Kidney epithelial cell (primary cell): ENCODE measurements at places on chromosomes 16 and 17. TPM values are rescaled to one million over a fixed set of nuclear protein-coding genes. Genes with fewer than 3 reads are reported as not detected.

- no peak for DNase-seq
These were observed 290.2 kb upstream of the IRX3 start for GRCh38 chr16:54576785-54577184.

- no peak for DNase-seq
These were observed 32.1 kb upstream of the CDC42EP4 start for GRCh38 chr17:73343739-73344454.

DNA sequence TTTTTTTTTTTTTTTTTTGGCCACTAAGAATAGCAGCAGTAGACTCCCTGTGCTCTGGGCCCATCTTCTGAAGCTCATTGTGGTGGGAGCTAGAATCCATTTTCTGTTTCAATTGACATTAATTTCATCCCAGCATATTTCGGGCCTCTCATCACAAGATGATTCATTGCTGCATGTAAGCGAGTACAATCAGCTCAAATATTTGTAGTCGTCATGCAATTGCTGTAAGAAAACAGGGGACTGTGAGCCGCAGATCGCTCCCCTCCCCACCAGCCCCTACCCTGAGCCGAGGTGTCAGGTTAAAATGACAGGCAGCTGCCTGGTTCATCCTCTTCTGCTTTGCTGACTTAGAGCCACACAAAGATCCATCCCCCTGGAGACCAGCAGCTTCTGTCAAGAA, 358.8 kb upstream of the CDH5 start:
- no peak for DNase-seq

DNA sequence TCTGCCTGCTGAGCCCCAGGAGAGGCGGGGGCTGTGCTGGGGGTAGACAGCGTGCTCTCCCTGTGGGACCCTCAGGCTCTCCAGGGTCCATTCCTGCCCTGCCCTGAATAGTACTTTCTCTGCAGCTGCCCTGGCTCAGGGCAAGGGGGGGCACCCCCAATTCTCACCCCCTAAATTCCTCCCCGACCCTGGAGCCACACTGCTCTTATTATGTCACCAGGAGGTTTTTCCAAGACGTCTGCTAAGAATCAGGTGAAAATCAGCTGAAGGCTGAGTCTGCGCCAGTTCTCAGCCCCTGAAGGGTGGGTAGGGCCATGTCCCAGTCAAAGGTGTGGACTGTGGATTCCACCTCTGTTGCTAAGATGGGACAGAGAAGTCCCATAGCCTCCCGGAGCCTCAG, 49.9 kb upstream of the MAP3K14 start:
- no peak for DNase-seq

DNA sequence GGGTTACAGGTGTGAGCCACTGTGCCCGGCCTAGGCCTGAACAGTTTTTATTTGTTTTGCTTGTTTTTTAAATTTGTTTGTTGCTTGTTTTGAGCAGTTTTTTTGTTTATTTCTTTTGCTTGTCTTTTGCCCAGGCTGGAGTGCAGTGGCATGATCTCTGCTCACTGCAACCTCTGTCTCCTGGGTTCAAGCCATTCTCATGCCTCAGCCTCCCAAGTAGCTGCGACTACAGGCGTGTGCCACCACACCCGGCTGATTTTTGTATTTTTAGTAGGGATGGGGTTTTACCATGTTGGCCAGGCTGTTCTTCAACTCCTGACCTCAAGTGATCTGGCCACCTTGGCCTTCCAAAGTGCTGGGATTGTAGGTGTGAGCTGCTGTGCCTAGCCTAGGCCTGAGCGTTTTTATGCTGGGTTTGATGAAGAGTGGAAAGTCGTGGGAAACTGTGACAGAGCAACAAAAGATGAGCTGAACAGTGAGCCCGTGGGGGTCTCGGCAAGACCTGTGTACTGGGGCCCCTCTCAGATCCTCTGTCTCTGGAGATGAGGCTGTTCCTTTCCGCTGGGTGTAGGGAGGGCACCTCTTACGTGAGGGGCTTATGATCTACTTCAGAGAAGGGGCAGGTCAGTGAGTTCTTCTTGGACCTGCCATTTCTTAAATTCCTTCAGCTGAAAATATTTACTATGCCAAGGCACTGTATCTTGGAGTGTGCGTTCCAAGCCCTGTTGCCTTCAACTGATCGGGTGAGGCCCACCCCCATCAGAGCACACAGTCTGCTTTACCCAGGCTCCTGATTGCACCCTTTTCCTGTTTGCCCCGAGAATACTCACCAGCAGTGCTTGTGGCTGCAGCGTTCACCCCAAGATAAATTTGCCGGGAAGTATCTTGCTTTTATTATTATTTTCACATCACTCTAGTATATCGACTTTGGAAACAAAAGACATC, 322.1 kb downstream of the SEC14L1 start:
- DNase-seq, result no peak

GRCh38 chr16:58332997-58333700, 38.3 kb upstream of the PRSS54 start:
- no peak for DNase-seq

- DNase-seq, result no peak
These were observed 10.9 kb downstream of the ADGRG1 start for GRCh38 chr16:57639172-57639887.

Gene SLC9A5
- 0.07 TPM in 1 of 2 replicates, not detected in the other for total RNA-seq

Gene SAMD14
- 13.3 and 14.7 TPM in 2 replicates for total RNA-seq

Gene ABCC6
- 1.4 and 1.5 TPM in 2 replicates for total RNA-seq

Gene NTN3
- total RNA-seq, result 0.17 and 0.41 TPM in 2 replicates

Gene RNF151
- not detected in 2 replicates for total RNA-seq

Gene AOC3
- 0.08 and 0.55 TPM in 2 replicates for total RNA-seq

Gene AHSP
- total RNA-seq, result not detected in 2 replicates

Gene PRDM7
- not detected in 2 replicates for total RNA-seq

Gene CLEC19A
- total RNA-seq, result not detected in 2 replicates
